Dermis microvascular lymphatic vessel endothelial cell (primary cell): ENCODE measurements at places on chromosomes 7 and 10. TPM values are rescaled to one million over a fixed set of nuclear protein-coding genes. Genes with fewer than 3 reads are reported as not detected.

Gene MYL10
- total RNA-seq = not detected in 2 replicates

Gene AGAP9
- total RNA-seq = 0.64 and 1.6 TPM in 2 replicates

Gene TSPAN12
- 43.6 and 89.3 TPM in 2 replicates for total RNA-seq

Gene RTKN2
- total RNA-seq = under 0.01 TPM in 2 replicates

Gene ARHGEF5
- total RNA-seq = 0.13 and 0.38 TPM in 2 replicates

Gene SUN3
- not detected in 2 replicates for total RNA-seq

Gene GRM3
- total RNA-seq = not detected in 2 replicates

Gene LAMB1
- total RNA-seq = 425 and 463 TPM in 2 replicates

Gene MKI67
- 9.0 and 15.4 TPM in 2 replicates for total RNA-seq

Gene CCL24
- total RNA-seq = not detected in 2 replicates

Gene IFIT1B
- not detected in 2 replicates for total RNA-seq

Gene PALD1
- 177 and 179 TPM in 2 replicates for total RNA-seq

Gene DLD
- 46.5 and 51.2 TPM in 2 replicates for total RNA-seq

Gene HOXA5
- total RNA-seq = 4.1 and 5.3 TPM in 2 replicates

Gene ADAM8
- 0.13 TPM in 2 replicates for total RNA-seq

Gene TNS3
- 7.3 and 11.8 TPM in 2 replicates for total RNA-seq

Gene OIT3
- total RNA-seq = under 0.01 and 0.13 TPM in 2 replicates

Gene SMO
- total RNA-seq = 2.3 and 8.3 TPM in 2 replicates

Gene TTYH3
- 37.1 and 64.6 TPM in 2 replicates for total RNA-seq

Gene ERVW-1
- not detected in 2 replicates for total RNA-seq
